Testis (tissue), 5 donors: ENCODE measurements at places on chromosomes 3 and 15. TPM values are rescaled to one million over a fixed set of nuclear protein-coding genes. Genes with fewer than 3 reads are reported as not detected.

Gene SCN5A
- 0.63 TPM for total RNA-seq

GRCh38 chr15:70017801-70018200, 79.9 kb downstream of the TLE3 start:
- no peak overlapping the region for H3K27ac ChIP-seq
- no peaks in the 10 kb centered on the region for H3K36me3 ChIP-seq
- no peaks in the 10 kb centered on the region for H3K27me3 ChIP-seq
- no peak for DNase-seq
- peaks cover 2% of the 10 kb centered on the region for H3K4me1 ChIP-seq

DNA sequence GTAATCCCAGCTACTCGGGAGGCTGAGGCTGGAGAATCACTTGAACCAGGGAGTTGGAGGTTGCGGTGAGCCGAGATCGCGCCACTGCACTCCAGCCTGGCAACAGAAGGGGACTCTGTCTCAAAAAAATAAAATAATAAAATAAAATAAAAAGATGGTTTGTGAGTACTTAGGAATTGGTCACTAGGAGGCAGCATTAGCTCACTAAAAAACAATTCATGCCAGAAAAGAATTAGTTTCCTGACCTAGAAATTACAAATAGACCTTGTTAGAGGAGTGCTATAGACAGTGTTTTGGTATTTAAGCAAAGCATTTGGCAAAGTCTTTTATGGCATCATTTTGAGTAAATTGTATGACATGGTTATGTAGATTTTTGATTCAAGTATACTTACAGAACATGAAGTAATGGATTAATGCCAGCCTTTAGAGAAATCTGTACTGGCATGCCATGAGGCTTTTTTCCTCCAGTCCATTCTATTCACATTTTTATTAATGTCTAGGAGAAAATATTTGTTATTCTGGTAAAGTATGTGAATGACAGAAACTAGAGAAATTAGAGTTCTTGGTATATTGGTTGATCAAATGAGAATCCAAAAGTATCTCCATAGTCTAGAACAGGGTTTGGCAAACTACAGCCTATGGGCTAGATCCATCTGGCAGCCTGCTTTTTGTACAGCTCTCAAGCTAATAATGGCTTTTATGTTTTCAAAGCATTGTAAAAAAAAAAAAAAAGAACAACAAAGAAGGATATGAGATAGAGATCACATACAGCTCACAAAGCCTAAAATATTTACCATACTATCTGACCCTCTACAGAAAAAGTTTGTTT, 81.6 kb downstream of the LRRC49 start:
- no peaks in the 10 kb centered on the region for H3K27me3 ChIP-seq
- no peaks in the 10 kb centered on the region for H3K36me3 ChIP-seq
- H3K27ac ChIP-seq: no peak overlapping the region
- H3K4me3 ChIP-seq: no peak overlapping the region
- no peaks in the 10 kb centered on the region for H3K4me1 ChIP-seq

Gene SLC22A14
- total RNA-seq: 2.7 TPM
